ENCODE measurements at places on chromosomes 16 and 17. TPM values are rescaled to one million over a fixed set of nuclear protein-coding genes. Genes with fewer than 3 reads are reported as not detected.

TMEM114 gene
- not detected for total RNA-seq

NPIPA2 gene
- 0.94 TPM for total RNA-seq

CARHSP1 gene
- 324 TPM for total RNA-seq

PRSS22 gene
- total RNA-seq, result 0.85 TPM

DNA sequence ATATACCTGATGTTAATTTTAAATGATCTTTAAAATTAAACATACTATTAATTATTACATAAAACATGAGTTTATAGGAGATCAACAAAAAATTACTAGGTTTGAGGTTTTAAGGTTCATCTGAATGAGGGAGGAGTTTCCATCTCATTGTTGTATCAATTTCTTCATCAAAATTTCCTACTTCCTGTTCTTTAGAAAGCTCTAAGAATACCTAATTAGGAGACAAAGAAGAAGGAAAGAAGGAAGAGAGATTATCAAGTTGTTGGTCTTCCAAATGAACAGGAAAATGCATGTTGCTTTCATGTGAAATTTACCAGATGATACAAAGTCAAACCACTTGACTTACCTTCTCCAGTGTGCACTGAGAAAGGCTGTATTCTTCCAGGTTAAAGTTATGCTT, 18.1 kb upstream of the ABCA9 start:
- no peak for DNase-seq

- no peak for DNase-seq
Measured at GRCh38 chr16:86665319-86665675, 86.9 kb downstream of the FOXL1 start.

DNA sequence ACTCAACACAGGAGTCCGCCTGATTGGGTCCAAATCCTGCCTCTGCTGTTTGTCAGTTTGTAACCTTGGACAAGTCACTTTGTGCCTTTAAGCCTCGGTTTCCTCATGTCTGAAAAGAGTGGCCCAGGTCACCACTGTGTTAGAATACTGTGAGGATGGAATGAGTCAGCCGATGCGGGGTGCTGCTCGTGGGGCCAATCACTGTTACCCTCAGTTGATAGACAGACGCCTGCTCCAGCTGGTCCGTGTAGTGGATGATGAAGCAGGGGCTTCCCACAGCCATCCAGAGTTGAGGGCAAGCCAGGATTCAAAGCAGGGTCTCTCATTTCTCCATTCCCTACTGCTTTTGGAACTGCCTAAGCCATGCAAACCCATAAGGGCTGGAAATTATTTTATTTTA, 5.8 kb downstream of the FBXL19 start:
- DNase-seq, result peak; percentile 31

DNA sequence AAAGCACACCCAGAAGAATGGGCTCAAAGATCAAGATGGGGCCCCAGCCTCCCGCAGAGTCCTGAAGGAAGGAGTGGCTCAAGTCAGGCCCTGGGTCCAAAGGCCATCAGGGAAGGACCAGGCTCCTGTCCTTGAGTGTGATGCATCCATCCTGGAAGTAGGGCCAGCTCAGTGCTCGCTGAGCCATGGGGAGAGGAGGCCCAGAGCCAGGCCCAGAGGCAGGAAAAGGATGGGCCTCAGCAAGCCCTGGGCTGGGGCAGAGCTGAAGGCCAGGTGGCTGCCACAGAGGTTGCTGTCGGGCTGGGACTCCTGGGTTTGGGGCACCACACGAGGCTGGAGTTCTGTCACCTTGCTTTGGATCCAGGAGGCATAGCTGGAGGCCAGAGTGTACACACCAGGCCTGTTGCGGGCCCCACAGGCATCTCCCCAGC, 3.7 kb downstream of the PRSS8 start:
- DNase-seq, result peak; percentile 30

GRCh38 chr17:60090417-60090816, 11.7 kb upstream of the HEATR6 start:
- no peak for DNase-seq

- DNase-seq, result no peak
Measured at GRCh38 chr17:3621146-3621720, 12.0 kb upstream of the TRPV1 start.

DNA sequence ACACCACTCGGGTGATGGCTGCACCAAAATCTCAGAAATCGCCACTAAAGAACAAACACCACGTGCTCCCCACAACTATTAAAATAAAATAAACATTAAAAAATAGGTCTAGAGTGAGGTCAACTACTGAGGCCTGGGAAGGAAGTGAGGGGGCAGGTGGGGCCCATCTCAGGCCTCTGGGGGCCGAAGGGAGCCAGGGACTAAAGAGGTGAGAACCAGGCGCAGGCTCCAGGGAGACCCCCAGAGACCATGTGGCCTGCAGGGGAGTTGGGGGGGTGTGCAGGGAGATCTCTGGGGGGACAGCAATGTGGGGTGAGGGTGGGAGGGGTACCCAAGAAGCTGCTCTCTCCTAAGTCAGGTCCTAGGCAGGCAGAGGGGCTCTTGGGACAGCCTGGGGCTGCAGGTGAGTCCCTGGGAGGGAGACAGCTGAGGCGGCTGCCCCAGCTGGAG, 111.3 kb upstream of the SMURF2 start:
- no peak for DNase-seq

DNA sequence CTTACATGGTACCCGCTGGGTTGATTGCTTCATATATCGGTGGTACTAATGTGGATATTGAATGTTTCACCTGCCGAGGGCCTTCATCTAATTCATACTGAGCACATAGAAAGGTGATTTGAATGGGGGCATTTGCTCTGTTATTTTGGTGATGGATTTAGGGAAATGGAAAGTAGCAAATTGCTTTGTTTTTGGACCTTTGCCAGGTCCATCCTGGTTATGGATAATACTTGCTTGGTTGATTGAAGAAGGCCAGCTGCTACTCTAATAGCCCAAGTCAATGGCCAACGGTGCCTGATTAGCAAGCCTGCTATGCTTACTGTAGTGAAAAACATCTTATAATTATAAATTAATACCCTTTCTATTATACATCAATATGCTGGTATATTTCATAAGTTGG, 253.6 kb downstream of the CDH13 start:
- no peak for DNase-seq

GRCh38 chr16:10932959-10933710, 9.1 kb downstream of the DEXI start:
- DNase-seq, result no peak

DNA sequence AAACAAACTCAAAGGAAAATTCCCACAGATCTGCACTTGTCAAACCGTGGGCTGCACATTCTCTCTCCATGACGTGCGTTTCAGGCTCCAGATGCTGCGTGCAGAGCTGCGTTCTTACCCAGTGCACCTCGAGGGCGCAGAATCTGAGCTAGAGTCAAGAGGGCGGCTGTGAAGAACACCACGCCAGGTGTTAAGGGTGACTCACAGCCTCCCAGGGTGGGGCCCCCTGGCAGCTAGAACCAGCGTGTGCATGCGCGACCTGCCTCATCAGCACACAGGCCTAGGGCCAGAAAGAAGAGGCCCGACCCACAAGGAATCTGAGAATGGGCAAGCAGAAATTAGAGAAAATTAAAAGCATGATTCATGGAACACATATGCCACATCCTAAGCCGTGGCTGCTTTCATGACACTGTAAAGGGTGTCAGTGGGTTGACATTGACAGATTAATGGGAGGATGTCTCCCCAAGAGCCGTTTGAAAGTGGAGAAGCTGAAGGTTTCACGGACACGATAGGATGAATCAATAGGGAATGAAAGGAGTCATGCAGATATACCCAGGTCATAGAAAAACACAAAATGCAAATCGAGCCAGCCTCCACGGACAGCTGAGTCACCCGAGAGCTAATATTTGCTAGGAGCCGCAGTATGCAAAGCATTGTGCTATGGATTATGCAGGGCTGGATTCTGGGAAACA, 29.0 kb downstream of the MARCHF10 start:
- no peak for DNase-seq

GRCh38 chr16:848510-849253, 48.1 kb upstream of the GNG13 start:
- DNase-seq, result no peak

DNA sequence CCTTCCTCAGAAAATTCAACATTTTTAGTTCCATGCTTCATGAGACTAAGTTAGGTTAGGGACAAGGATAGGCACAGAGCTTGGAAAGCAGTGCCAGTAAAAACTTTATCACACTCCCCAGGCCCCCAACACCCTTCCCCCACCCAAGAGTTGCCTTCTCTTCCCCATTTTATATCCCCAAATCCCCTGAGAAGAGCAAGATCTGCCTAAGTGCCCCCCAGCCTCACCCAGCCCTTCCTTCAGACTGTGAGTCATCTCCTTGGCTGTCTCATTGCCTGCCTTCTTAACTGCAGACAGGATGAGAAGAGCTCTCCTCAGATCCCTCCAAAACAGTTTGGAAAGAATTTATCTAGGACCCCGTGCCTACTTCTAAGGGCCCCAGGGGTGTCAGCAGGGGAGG, 55.8 kb downstream of the NEUROD2 start:
- DNase-seq, result no peak

GRCh38 chr17:4120332-4120731, 22.5 kb downstream of the ZZEF1 start:
- no peak for DNase-seq

DNA sequence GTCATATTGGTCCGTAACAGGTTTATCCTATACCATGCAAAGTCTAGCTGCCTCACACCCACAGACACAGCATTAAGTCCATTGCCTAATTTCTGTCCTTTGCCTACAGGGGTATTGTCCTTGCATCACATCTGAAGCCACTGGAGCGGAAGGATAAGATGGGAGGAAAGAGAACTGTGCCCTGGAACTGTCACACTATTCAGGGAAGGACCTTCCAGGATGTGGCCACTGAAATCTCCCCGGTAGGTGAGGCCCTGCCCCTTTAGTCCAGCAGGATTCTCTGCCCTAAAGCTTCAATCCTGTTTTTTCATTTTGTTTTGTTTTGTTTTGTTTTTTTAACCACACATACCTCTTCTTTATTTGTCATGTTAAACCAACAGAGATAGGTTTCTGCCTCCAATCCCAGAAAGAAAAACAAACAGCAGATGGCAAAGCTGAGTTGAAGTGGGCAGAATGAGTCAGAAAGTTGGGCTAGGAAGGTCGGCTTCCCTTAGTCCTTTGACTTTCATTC, 2.2 kb upstream of the EFTUD2 start:
- no peak for DNase-seq

DNA sequence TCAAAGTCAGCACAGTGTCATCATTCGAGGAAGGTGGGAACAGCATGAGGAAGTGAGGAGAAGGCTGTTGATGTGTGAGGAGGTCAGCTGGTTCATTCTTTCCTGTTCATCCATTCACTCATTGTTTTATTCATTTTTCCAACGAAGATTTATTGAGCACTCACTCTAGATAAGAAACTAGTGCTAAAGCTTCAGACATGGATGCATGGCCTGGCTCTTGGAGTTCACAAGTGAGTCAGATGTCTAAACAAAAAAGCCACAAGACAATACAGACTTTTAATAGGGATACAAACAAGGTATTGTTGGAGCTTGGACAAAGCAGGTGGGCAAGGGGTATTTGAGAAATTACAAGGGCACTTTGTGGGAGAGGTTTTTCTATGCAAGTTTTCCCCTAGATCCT, 31.3 kb upstream of the MPHOSPH6 start:
- DNase-seq, result no peak

DNA sequence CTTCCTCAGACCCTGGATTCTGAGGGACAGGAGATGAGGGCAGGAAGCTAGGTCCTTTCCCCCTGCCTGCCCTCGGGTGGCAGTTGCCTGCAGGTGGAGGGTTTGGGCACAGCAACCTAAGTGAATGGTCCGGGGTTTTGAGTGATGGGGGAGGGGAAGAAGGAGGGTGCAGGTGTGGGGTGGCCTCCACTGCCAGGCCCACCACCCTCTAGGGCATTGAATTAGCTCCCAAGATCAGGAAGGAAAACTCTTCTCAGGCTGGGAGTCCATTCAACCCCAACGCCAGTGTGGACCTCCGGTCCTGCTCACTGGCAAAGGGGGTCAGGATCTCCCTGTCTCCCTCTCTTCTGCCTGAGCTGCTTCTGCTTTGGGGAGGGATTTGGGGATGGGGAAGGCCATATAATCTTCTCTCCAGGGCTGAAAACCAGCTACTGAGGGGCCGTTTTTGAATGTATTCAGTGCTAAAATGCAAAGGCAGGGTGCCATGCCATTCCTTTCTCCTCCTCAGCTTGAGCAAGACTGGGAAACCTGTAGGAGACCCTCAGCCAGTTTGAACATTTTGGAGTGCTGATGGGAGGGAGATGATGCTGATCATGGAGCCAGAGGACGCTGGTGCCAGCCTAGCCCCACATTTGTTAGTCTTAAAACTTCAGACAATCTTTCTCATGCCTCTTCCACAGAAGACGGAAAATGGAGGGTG, 18.8 kb downstream of the GRB7 start:
- DNase-seq, result no peak

DNA sequence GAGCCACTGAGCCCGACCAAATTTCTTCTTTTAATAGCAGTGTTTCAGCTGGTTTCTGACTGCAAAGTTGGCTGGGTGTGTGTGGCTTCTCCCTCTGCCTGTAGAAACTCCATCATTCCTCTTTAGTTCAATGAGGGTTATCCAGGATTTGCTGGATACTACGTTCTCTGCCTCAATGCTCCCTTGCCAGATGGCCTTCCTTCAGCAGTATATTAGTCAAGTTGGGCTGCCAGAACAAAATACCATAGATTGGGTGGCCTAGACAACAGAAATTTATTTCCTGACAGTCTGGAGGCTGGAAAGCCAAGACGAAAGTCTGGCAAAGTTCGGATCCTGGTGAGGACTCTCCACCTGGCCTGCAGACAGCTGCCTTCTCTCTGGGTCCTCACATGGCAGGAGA, 103.7 kb downstream of the NOG start:
- DNase-seq, result no peak

DNA sequence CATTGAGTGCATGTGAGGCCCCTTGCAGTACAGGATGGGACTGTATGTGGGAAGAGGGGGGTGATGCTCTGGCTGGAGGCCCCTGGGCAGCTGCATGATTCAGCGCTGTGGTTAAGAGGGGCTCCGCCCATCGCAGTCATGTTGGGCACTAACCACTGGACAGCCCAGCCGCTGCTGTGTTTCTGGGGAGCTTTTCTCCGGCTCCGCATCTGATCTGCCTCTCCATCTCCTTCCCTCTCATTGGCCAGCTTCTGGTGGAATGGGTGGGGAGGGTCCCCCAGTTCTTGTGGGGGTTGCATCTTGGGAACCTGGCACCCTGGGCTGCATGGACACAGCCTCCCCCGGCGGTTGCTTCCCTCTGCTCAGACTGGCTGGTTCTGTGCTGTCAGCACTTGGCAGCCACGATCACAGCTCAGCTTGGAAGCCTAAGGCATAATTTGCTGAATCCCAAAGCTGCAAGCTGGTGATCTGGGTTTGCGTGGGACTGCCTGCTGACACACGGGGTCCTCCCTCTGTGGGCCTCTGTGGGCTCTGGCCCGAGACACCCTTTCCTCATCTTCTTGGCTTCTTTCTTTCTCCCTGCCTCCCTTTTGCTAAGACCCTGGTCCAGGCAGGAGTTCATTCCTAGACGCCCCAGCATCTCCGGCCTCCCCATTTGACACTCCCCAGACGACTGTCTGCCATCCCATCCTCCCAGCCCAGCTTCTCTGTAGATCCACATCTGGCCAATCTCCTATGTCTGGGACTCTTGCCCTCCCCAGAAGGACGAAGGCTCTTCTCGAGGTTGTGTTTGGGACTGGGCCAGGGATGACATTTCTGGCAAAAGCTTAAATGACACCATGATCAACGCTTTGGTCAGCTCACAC, 168.3 kb downstream of the SEC14L1 start:
- DNase-seq, result no peak

- DNase-seq, result peak; percentile 89
Measured at GRCh38 chr16:88649924-88650748, 717 bp downstream of the CYBA start.

- DNase-seq, result peak; percentile 74
Measured at GRCh38 chr17:61400717-61401388, 1.2 kb downstream of the TBX2 start.

GRCh38 chr17:74995847-74996246, 8.4 kb downstream of the CDR2L start:
- no peak for DNase-seq

Measured in H7 (cell line).